ENCODE measurements at places on chromosomes 11 and 22. TPM values are rescaled to one million over a fixed set of nuclear protein-coding genes. Genes with fewer than 3 reads are reported as not detected.

DNA sequence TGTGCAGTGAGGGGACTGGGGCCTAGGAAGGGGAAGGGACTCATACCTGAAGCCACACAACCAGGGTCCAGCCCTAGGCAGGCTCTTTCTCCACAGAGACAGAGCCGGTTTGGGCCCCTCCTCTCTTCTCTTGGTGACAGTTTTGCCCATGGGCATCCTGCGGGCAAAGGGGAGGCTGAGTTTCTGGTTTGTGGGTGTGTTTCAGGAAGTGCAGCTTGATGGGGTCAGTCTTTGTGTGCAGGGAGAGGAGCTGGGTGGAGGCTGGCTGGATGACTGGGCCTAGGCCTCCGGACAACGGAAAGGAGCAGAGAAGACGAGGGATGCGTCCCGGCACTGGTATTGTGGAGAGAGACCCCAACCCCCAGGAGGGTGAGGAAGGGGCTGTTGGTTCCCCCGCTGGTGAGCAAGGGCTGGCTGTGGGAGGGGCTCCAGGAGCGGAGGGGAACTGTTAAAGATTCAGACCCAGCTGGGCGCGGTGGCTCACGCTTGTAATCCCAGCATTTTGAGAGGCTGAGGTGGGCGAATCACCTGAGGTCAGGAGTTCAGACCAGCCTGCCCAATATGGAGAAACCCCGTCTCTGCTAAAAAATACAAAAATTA, 23.4 kb upstream of the CELSR1 start:
- H3K27me3 ChIP-seq: no peaks in the 10 kb centered on the region
- no peak overlapping the region for H3K27ac ChIP-seq
- no peak overlapping the region for H3K4me3 ChIP-seq
- DNase-seq: peak; percentile 11

- peak overlapping the region; percentile 85 for H3K27ac ChIP-seq
- peaks cover 75% of the 10 kb centered on the region for H3K4me1 ChIP-seq
- H3K27me3 ChIP-seq: no peaks in the 10 kb centered on the region
These were observed 16.1 kb upstream of the TPP1 start for GRCh38 chr11:6635082-6635932.

DNA sequence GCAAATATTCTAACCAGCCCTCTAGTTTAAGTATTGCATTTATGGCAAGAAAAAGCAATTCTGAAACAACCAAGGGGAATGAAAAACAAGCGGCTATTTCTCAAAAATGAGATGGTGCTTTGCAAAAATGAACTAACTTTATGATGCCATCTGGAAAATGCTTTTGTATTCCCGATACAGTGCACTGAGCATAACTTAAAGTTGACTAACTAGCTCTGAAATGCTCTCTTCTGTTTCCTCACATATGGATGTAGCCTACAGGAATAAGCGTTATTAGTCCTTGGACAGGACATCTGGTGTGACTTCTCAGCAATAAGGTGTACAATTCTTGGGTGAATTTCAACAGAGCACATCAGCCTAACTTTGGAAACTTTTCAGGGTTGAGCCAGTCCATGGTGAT, 228.2 kb upstream of the DDI1 start:
- H3K4me1 ChIP-seq: peaks cover 12% of the 10 kb centered on the region
- H3K27ac ChIP-seq: no peak overlapping the region
- no peak for DNase-seq
- no peaks in the 10 kb centered on the region for H3K27me3 ChIP-seq

DNA sequence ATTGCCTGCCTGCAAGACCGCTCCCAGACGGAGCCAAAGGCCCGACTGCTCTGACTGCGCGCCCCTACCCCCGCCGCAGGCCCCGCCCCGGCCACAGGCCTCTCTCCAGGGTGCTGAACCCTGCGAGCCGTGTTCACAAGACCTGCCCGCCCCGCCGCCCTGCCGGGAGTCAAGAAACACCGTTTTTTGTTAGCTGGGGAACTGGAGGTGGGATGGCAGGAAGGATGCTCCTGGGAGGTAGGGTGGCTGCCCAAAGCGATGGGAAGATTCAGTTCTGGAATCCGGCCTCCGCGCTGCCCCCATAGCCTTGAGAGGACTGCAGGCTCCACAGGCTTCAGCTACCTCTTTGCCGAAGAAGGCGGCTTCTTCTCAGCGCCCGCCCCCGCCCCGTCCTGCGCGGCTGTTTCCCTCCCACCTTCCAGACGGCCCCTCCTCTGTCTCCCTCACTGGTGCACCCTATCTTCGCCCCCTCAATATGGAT, 2.7 kb upstream of the PDE2A start:
- DNase-seq: peak; percentile 58
- no peaks in the 10 kb centered on the region for H3K36me3 ChIP-seq

- no peaks in the 10 kb centered on the region for H3K36me3 ChIP-seq
- H3K4me1 ChIP-seq: no peaks in the 10 kb centered on the region
- H3K27me3 ChIP-seq: no peaks in the 10 kb centered on the region
- no peak for DNase-seq
These were observed 29.9 kb upstream of the LRRC32 start for GRCh38 chr11:76700177-76701100.

GAB4 gene
- total RNA-seq: not detected

OR2D2 gene
- total RNA-seq: not detected

Data from left ventricle myocardium inferior (tissue), 1 donor.